Cardiac ventricle fibroblast (primary cell): ENCODE measurements at places on chromosomes 2 and 18. TPM values are rescaled to one million over a fixed set of nuclear protein-coding genes. Genes with fewer than 3 reads are reported as not detected.

Gene C1QL2
- not detected in 2 replicates for total RNA-seq

Gene MGAT4A
- 0.54 and 4.3 TPM in 2 replicates for total RNA-seq

Gene RPRD1A
- total RNA-seq, result 18.1 and 23.2 TPM in 2 replicates

Gene MROH2A
- total RNA-seq, result not detected in 2 replicates

Gene LRATD1
- 0.59 TPM in 1 of 2 replicates, not detected in the other for total RNA-seq

Gene TMEM198
- total RNA-seq, result 6.2 and 6.4 TPM in 2 replicates

Gene CAVIN2
- 15.7 and 16.2 TPM in 2 replicates for total RNA-seq

Gene B3GNT7
- 0.12 TPM in 1 of 2 replicates, not detected in the other for total RNA-seq

Gene REG3G
- not detected in 2 replicates for total RNA-seq

Gene NOSTRIN
- 0.24 TPM in 1 of 2 replicates, not detected in the other for total RNA-seq

Gene PROKR1
- not detected in 2 replicates for total RNA-seq

Gene MAP2
- total RNA-seq, result 5.8 and 6.0 TPM in 2 replicates

Gene TMEFF2
- 0.06 TPM in 1 of 2 replicates, not detected in the other for total RNA-seq

Gene VSNL1
- not detected in 2 replicates for total RNA-seq

Gene ORC4
- 20.5 and 30.0 TPM in 2 replicates for total RNA-seq

Gene TPO
- not detected in 2 replicates for total RNA-seq

Gene FAP
- total RNA-seq, result 21.2 and 21.8 TPM in 2 replicates

Gene TRABD2A
- total RNA-seq, result 3.3 and 5.6 TPM in 2 replicates

Gene ELOA2
- not detected in 2 replicates for total RNA-seq

Gene GKN2
- total RNA-seq, result not detected in 2 replicates

Gene SCN2A
- total RNA-seq, result 0.10 and 0.12 TPM in 2 replicates
